Stimulated activated CD4-positive, alpha-beta T cell treated with anti-CD3 and anti-CD28 coated beads, Interleukin-15, amount 100 ng/mL, for 48 hours (primary cell): ENCODE measurements at places on chromosomes 5 and 9.

DNA sequence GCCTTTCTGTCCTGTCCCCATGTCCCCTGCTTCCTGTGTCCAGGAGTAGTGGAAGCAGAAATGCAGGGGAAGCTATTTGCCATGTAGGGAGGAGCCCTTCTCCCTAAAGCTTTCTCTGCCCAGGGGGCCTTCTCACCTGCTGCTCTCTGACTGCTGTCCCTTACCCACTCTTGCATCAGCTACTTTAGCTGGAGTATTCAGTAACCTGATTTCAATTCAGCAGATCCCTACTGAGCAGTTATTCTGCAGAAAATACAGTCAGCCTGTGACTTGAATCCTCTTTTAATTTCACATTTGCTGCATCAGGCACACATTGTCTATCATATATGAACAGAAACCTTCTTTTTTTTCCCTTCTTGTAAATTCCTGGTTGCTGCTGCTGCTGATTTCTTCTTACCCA lies 90.4 kb downstream of the MVB12B start:
- DNase-seq: no peak

GRCh38 chr5:132815454-132815853 lies 2.4 kb downstream of the SOWAHA start:
- no peak for DNase-seq

- no peak for DNase-seq
Observed at GRCh38 chr5:132209901-132210545, 17.6 kb downstream of the P4HA2 start.

- no peak for DNase-seq
Observed at GRCh38 chr9:136296434-136297015, 7.4 kb downstream of the CCDC187 start.
